Daoy (cell line): ENCODE measurements at places on chromosomes 12 and 14.
A peak's percentile ranks its signal among the peaks of the same experiment; 100 is the strongest.

GRCh38 chr12:47807338-47807737 lies 12.4 kb downstream of the HDAC7 start:
- DNase-seq: no peak

GRCh38 chr12:18239526-18239925 lies 21.8 kb upstream of the PIK3C2G start:
- DNase-seq: no peak

DNA sequence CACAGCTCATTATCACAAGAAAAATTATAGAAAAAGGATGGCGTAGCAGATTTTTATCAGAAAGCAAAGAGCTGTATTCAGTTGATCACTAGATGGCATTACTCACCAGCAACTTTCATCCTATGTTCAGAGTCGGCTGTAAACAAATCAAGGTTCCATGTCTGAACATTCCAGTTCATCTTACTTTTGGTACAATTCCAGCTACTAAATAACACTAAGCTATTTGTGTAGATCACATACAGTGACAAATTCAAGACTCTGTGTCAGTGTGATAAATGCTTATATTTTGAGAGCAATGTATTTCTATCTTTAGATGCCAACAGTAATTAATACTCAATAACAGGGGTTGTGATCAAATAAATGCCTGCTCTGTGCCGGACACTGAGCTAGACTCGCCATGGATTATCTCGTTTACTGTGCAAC lies 30.1 kb downstream of the NRDE2 start:
- peak; percentile 16 for DNase-seq

DNA sequence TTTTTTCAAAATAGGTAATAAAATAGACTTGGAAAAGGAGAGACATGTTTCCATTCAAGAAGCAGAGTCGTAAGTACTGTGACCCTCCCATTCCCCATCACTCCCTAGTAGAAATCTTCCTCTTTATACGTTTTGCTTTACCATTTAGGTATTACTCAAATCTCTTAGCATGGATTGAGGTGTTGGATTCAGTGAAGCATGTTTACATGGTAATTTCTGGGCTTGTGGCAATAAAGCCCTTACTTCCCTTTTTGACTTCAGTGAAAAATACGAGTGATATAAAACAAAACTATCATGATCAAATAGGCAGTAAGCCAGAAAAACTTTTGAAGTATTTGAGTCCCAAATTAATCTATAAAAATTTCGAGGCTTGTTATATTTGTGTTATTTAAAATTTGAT lies 27.4 kb downstream of the RAB21 start:
- DNase-seq: no peak

DNA sequence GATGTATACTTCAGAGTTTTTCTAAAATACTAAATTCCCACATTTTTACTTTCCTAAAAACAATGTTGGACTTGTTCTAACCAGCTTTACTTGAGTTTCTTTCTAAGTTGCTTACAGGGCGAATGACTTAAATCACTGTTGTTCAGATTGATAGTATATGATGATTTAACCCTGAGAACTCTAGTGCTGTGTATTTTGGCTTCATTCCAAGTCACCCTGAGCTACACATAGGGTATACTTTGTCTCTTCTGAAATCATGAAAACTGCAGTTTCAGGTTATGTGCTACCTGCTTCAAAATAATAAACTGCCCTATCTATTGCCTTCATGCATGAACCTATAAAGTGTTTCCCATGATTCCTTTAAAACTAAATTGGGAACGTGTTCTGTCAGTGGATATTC lies 162.5 kb upstream of the PDE3A start:
- DNase-seq: peak; percentile 7

DNA sequence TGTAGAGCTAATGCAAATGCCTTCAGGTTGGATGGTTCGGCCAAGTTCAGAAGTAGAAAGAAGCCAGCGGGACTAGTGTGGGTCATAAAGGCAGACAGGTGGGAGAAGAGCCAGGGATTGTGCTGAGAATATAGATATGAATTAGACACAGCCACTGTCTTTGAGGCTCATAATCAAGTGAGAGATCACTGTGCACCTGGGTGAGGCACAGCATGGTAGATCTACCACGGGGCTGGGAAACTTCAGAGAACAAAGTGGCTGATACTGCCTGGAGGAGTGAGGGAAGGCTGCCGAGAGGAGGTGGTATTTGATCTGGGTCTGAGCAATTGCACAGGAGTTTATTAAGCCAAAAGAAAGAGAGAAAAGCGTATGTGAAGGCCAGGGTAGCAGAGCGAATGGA lies 40.6 kb upstream of the CHST11 start:
- DNase-seq: no peak

- DNase-seq: no peak
Measured at GRCh38 chr14:53470351-53471043, 317.4 kb upstream of the DDHD1 start.

DNA sequence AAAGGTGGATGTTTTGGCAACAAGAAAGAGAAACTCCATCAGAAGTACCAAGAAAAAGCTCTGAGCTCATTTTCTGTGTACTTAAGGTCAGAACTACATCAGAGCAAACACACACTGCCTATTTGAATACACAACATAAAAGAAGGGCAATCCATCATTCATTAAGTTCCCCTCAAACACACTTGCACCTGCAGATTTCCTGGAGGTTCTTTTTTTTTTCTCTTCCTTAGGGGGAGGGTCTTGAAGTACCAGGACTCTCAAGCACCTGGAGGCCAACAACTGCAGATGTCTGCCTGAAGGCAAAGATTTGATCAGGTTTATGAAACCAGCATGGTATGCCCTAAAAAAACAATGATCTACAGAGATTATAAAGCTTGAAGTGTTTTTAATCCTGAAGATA lies 26.1 kb upstream of the PTHLH start:
- DNase-seq: no peak

DNA sequence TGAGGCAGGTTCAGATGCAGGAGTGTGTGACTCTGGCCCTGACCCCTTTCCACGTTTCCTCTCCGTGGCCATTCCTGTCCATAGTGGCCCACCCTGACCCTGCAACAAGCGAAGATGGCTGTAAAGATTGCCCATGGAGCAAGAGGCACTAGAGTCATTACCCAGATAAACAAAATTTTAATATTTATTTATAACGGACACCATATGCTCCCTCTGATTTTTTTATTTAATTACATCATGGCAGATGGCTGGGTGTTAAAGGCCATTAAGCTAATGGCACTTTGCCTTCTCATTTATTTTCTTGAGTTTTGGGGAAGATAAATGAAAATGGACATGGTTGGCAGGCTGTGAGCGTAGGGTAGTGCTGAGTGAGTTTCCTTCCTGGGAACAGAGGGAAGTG lies 58.7 kb downstream of the WSCD2 start:
- DNase-seq: no peak

GRCh38 chr12:119949145-119949544 lies 39.9 kb upstream of the BICDL1 start:
- DNase-seq: no peak

GRCh38 chr14:35549551-35549950 lies 15.6 kb downstream of the INSM2 start:
- DNase-seq: no peak

DNA sequence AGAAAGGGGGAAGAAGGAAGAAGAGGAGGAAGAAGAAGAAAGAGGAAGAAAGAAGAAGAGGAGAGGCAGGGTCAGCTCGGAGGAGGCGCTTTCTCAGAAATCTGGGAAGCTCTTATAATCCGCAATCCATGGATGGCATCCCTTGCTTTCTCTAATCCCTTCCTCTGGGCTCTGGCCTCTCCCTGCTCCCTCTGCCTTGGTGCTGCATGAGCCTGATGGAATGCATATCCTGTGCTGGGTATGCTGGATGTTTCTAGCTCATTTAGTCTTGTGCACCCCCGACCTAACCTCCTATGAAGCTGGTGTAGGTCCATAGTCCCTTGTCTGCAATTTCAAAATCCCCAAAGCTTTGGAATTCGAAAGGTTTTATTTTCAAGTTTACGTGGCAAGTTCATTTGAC lies 94.2 kb upstream of the MYL2 start:
- no peak for DNase-seq

DNA sequence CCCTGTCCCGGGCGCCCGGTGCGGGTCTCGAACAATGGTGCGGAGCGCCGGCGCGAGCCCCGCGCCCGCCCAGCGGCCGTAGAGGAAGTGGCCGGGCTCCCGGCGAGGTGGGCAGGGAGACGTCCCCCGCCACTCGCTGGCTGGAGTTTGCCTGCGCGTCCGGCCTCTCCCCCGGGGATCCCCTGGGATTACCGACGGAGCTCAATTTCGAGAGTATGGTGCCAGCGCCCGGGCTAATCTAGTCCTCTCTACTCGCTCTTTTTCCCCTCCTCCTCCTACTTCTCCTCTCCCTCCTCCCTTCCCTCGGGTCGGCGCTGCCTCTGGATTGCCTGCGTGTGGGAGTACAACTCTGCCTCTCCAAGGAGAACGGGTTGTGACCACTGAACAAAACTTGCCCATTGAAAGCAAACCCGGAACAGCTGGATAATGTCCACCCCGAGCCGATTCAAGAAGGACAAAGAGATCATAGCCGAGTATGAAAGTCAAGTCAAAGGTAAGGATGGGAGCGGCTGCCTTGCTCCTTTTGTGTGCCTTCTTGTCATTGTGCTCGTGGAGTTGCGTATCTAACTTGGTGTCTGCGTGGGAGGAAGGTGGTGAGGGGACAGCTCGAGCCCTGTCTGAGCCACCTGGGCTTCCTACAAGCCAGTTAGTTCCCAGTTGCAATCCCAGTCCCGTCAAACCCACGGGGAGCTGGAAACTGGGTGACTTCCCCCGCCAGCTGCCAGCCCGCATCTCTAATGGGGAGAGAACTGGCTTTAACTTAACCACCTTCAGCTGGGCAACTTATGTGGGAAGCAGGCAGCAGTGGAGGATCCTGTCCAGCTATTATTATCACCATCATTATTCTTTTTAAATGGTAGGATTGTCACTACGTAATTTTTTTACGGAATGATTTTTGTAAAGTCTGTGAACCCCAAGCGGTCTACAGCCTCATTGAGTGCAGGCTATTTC lies at the start of gene SRGAP1:
Gene SRGAP1 (plus strand): TSS at position 310 of the 951 bp plus-strand sequence. CDS start 117 bp downstream, at position 427.
- peak; percentile 73 for DNase-seq

DNA sequence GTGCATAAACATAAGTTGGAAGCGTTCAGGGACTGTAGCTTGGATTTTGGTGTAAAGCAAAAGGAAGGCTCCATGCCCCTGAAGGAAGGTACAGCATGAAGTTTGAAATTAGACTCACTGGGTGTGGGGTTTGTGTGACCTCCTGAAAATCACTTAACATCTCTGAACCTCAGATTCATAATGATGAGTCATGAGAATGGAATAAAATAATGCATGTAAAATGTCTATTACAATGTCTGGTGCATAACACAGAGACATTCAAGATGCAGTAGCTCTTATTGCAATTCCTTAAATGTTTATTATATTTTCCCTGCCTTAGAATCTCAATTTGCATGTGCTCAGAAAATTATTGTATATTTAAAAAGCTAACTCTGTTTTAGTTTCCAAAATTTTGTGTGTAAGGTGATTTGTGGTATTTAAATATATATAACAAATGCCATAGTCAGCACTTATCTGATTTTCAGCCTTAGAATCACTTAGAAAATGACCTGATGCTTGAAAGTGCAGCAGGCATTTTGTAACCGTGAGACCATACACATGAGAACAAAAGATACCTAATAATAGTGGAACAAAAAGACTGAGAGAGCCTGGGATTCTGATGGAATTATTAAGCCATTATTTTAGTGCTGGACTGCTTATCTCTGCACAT lies 66.3 kb downstream of the E2F7 start:
- DNase-seq: no peak

DNA sequence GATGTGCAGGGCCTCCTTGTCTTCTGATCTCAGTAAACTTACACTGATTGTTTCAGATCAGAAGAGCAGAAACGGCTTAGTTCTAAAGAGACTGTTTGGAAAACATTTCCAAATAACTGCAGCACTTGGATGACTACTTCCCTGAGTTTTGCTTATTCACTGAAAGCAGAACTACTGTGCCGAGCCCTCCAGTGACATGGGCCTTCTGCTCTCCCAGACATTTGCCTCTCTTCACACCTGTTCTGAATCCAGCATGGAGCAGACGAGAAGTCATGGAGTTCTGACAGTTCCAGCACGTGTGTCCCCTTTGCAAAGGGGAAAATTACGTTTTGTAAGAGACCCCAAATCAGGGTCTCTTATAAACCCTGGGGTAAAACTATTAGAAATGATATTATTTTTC lies 31.4 kb downstream of the ETNK1 start:
- no peak for DNase-seq

DNA sequence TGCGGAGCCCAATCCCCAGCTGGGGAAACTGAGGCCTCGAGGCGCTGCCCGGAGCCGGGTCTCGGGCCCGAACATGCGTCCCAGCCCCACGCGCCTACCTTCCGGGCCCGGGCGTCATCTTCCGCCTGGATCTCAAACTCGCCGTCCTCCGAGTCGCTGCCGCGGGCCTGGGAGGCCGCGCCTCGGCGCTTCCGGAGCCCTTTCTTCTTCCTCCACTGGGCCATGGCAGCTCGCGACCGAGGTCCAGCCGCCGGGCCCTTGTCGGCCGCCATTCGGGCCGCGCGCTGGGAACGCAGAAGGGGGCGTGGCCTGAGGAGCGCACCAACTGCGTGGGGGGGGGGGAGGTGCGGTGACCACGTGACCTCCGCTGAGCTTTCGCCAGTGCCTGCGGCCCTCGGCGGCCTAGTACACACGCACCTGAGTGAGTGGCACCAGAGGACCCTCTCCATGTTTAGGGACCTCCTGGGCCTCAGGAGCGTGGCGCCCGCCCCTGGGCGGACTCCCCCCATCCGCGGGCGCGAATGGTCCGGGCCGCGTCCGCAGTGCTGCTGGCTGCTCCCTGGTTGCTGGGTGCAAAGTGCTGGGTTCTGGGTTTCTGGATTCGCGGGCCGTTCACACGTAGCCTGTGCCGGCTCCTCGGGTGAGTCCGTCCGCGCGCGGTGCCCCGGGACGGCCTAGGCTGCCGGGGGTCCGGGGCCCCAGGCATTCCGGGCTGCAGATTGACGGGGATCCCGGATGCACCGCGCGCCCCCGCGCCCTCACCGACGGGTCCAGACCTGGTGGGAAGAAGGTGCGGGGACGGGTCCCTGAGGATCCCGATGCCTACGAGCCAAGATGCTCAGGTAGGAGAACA lies at the start of the genes DDX54 and RITA1:
Gene DDX54 (minus strand): TSS at position 299 of the 853 bp plus-strand sequence. CDS start 27 bp downstream, at position 272.
Gene RITA1 (plus strand): TSS at position 542 of the 853 bp plus-strand sequence. CDS start 1,026 bp downstream, outside the sequence.
- peak; percentile 90 for DNase-seq

DNA sequence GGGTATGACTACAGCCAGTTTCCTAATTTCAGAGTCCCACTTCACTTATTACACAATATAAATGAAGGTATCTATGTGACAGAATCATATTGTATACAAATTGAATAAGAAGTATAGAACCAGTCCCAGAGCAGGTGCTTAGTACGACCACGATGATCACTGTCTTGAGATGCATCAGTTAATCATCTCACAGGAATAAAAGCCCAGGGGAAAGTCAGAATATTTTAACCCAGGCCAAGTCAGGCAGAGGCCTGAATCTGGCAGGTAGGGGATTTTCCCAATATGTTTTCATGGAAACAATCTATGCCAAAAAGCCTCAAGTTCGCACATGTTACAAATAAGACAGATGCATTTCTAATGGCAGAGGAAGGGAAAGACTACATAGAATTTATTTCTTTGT lies 758.4 kb downstream of the BCL11B start:
- no peak for DNase-seq

DNA sequence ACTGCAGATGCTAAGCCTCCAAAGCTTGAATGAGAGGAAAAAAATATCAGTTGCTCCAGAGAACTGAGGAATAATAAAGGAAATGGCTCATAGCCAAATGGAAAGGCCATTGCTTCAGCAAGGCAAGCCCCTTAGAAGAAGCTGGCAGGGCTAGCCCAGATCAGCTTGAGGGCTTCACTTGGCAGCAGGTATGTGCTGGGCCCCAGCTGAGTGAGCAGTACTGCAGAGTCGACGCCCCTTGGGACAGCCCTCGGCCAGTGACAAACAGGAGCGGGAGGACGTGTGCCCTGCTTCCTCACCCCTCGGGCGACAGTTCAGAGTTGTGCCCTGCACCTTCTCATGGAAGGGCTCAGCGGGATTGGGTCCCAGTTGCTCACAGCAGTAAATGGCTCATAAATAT lies 1031.2 kb upstream of the TMEM132C start:
- DNase-seq: no peak

GRCh38 chr14:69543341-69544115 lies 31.1 kb downstream of the CCDC177 start:
- peak; percentile 91 for DNase-seq
